ENCODE measurements at places on chromosomes 11 and 22.

- DNase-seq: no peak
Observed at GRCh38 chr22:46911346-46911745, 148.9 kb downstream of the TBC1D22A start.

DNA sequence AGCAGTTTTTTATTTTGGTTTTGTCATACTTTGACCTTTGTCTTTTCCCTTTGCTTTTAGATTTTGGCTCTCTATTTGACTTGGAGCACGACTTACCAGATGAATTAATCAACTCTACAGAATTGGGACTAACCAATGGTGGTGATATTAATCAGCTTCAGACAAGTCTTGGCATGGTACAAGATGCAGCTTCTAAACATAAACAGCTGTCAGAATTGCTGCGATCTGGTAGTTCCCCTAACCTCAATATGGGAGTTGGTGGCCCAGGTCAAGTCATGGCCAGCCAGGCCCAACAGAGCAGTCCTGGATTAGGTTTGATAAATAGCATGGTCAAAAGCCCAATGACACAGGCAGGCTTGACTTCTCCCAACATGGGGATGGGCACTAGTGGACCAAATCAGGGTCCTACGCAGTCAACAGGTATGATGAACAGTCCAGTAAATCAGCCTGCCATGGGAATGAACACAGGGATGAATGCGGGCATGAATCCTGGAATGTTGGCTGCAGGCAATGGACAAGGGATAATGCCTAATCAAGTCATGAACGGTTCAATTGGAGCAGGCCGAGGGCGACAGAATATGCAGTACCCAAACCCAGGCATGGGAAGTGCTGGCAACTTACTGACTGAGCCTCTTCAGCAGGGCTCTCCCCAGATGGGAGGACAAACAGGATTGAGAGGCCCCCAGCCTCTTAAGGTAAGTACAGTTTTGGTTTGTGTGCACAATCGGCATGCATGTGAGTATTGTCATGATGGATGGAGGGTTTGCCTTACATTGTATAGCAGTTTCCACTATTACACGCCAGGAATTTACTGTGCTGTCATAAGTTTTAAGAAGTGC, 25.0 kb downstream of the EP300 start:
- DNase-seq: no peak

GRCh38 chr11:26297189-26297975, 34.5 kb upstream of the ANO3 start:
- peak; percentile 34 for DNase-seq

GRCh38 chr22:23892130-23892529, 2.1 kb upstream of the MIF start:
- DNase-seq: no peak

- no peak for DNase-seq
Observed at GRCh38 chr11:133579165-133580031, 47.1 kb upstream of the OPCML start.

GRCh38 chr11:130650456-130651030, 202.1 kb downstream of the ADAMTS15 start:
- no peak for DNase-seq

- DNase-seq: no peak
Observed at GRCh38 chr11:28107191-28107749, 686 bp downstream of the KIF18A start.

DNA sequence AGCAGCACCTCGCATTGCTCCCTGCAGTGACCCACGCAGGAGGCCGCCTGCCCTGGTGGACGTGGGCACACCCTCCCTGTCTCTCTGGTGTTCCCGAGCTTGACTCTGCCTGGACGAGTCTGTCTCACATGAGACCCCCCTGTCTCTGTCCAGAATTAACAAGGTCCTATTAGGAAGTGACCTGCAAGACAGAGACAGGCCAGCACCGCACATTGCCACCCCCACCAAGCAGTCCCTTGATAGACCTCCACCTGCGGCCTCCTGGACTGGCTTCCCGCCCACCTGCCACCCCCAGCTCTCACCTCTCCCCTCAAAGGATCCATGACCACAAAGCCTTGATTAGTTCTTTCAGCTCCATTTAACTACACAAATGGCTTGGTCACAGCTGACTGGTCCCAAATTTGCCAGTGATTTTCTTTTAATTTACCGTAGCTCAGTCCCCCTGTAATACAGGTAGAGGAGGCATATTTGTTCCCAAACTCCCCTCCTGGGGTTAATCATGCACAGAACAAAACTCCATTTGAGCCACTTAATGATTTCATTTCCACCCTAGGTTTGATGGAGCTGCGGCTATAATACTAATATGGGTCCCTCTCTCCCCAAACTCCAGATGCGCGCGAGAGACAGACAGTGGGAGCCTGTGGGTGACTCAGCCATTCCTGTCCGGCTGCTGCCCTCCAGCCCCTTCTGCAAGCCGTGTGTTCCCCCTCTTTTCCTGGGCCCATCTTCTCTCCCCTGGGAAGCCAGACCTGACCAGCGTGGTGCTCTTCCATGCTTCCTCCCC, 11.2 kb downstream of the SPATA19 start:
- no peak for DNase-seq

GRCh38 chr22:41123151-41123550, 30.8 kb downstream of the EP300 start:
- no peak for DNase-seq

- no peak for DNase-seq
Observed at GRCh38 chr22:29230972-29231875, 25.5 kb downstream of the EMID1 start.

- no peak for DNase-seq
Observed at GRCh38 chr11:64176751-64177150, 9.2 kb upstream of the STIP1 start.

GRCh38 chr11:19370100-19370861, 129.5 kb upstream of the E2F8 start:
- no peak for DNase-seq

GRCh38 chr11:120522021-120522420, 10.5 kb downstream of the GRIK4 start:
- no peak for DNase-seq

- no peak for DNase-seq
Observed at GRCh38 chr22:42990131-42990838, 24.7 kb downstream of the PACSIN2 start.

DNA sequence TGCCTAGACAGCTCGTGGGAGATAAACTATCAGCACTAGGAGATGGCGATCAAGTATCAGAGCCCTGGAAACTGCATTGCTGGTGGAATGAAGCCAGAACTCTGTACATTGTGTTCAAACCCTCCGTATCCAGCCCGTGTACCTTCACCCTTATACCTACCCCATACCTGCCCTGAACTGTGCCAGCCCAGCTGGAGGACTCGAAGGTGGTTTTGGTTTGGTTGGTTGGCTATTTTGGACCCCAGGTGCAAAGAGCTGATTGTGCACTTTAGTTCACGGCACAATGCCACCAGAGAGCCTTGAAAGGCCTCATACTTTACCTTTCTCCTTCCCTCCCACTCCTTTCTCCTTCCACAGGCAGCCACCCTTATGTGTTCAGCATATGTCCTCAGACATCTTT, 16.0 kb downstream of the FAM83F start:
- DNase-seq: no peak

GRCh38 chr22:19114984-19115552, 7.1 kb downstream of the DGCR2 start:
- no peak for DNase-seq

GRCh38 chr11:6681505-6681904, 1.6 kb downstream of the MRPL17 start:
- DNase-seq: no peak

- peak; percentile 15 for DNase-seq
Observed at GRCh38 chr11:2376751-2377451, at the start of gene CD81. CD81 (plus strand) TSS chr11:2377310; CDS start chr11:2377550, 240 bp downstream.

DNA sequence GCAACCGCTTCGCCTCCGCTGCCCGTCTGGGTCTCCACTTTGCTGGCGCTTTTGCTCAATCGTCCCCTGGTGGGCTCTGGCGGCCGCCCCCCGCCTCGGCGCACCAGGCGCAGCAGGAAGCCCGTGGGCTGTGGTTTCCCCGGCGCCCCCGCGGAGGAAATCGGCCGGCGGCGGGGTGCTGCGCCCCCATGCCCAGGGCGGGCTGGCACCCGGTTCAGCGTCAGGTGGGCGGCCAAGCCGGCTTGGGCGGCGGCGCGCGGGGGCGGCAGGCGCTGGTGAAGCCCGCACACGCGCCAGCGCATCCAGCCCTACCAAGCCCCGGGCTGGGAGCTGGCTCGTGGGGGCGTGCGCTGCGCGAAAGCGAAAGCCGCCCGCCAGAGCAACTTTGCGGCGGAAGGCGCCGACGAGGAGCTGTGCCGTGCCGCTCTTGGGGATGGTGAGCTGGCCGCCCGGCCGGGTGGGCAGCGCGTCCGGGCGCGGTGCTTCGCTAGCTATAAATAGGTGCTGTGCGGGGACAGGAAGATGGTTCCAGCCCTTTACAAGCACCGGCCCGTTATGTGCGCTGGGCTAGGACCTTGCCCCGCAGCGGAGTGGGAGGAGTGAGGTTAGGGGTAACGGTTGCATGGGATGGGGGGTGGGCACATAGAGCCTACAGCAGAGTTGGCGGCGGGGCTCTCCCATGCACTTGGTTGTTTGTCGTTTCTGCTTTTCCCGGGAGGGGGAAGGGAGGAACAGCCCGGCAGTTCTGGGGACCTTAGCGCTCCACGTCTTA, 25.0 kb upstream of the SUSD2 start:
- DNase-seq: no peak

DNA sequence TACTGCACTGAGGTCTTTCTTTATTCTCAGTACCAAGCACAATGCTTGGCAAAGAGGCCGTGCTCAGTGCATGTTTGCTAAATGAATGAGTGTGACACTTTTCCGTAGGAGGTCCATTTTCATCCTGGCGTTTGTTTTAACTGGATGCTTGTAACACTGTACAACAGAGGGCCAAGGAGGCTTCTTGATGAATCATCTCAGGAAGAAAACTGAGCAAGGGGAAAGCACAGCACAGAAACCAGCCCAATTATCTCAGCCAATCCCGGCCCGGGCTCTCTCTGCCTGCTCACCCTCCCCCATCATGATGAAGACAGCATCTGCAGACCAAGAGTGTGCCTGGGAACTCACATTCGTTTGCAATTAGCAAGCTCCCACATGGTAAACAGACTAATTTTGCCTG, 570.3 kb downstream of the OPCML start:
- DNase-seq: no peak

DNA sequence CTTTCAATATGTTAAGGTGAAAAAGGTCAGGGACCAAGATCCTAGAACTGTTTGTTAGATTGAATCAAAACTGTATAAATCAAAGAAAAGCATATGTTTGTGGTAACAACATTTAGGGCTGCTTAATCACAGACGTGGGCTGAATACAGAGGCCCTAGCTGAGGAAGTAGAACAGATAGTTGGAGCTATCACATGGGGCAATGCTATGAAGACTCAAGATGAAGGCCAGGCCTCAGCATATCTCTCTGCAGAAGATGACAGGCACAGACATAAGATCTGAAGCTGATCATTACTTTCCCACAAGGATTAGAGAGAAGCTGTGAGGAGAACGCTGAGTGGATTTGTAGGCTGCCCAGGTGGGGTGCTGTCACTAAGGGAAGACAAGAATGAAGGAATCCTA, 158.6 kb upstream of the CARD18 start:
- no peak for DNase-seq

DNA sequence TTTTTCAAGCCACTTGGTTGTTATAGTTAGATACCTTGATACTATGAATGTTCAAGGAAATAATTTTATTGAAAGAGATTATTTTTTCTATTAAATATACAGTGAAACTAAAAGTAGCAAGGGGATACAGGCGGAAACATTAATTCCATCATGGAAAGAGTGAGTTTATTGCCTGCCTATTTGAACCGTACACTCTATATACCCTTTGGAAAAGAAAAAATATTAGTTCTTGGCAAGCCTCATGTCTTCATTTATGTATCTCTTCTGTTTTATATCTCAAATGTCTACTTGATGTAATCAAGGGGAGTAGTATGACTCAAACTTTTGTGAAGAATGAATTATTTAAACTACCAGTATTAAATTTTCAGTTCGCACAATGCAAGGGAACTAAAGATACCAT, 54.0 kb downstream of the GAS2 start:
- no peak for DNase-seq

GRCh38 chr11:15969701-15970329, 386.5 kb downstream of the SOX6 start:
- DNase-seq: no peak

GRCh38 chr11:46696212-46696558, 4.2 kb downstream of the ARHGAP1 start:
- DNase-seq: no peak

DNA sequence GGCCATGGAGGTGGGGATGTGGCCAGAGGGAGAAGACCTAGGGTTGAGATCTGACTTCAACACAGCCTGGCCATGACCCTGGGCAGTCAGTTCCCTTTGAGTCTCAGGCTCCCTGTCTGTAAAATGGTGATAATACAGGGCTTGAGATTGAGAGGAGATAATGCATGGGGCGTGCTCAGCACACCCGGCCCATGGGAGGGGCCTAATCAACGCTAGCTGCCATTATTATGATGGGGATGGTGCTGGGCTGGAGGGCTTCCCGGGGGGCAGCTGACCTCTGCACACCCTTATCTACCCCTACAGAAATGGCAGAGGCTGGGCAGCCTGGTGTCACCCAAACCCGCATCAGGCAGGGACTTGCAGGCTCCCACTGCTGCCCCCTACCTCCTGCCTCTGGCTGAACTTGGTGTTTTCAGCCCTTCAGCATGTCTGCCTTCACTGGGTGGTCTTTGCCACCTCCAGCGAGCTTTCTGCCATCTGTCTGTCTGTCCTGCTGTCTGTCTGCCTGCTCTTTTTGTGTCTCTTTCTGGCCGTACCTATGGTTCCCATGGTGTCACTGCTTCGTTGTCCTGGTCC, 84.5 kb downstream of the CACNA1I start:
- DNase-seq: no peak

DNA sequence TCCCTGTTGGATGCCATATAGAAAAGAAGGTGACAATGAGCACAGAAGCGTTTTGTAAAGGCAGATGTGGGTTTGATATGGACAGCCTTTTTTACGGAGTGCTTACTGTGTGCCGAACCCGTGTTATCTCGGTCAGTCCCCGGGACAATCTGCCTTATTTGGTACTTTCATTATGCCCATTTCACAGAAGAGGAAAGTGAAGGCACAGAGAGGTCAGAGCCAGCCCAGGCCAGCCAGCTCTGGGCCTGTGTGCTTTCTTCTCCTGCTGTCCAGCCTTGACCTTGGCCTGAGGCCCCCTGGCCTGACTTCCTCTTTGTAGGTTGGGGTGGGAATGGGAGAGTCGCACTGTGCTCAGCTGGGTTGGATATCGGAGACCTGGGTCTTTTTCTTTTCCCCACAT, 628 bp upstream of the CRYBB1 start:
- DNase-seq: no peak

DNA sequence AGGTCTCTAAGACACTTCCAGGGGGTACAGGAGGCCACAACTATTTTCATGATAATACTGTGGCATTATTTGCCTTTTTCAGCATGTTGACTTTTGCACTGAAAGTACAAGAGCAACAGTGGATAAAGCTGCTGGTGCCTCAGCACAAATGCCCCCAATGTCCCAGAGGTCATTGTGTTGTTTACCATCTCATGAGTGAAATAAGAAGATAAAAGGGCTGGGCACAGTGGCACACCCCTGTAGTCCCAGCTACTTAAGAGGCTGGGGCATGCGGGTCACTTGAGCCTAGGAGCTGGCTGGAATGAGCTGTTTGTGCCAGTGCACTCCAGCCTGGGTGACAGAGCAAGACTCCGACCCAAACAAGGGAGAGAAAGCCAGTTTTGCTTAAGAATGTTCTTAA, 72.6 kb upstream of the RAB1B start:
- DNase-seq: no peak

- peak; percentile 12 for DNase-seq
Observed at GRCh38 chr11:57116654-57117053, 65.1 kb upstream of the LRRC55 start.
